ENCODE measurements at places on chromosomes 2 and 18. TPM values are rescaled to one million over a fixed set of nuclear protein-coding genes. Genes with fewer than 3 reads are reported as not detected.
A peak's percentile ranks its signal among the peaks of the same experiment; 100 is the strongest.

GRCh38 chr2:226117510-226118065, 682.0 kb downstream of the IRS1 start:
- no peak for DNase-seq

GRCh38 chr2:24539258-24539657, 48.2 kb downstream of the NCOA1 start:
- no peak for DNase-seq

GRCh38 chr2:148742373-148742772, 97.8 kb downstream of the EPC2 start:
- DNase-seq = no peak

DNA sequence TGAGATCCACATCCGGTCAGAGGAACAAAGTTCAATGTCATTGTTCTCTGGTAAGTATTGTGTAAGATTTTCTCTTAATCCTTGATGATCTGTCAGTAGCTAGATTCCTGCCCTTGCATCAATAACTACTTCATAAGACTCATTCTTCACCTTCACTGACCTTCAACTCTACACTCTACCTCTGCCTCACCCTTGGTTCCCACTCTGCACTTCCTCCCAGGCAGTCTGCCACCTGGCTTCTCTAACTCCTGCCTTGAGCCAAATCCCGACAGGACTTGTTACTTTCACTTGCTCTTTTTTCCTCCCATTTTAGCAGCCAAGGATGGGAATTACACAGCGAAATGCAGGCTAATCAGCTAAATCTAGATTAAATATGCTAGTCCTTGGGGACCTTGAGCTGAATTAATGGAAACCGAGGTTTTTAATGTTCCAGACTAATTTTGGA, 190.7 kb downstream of the DLGAP1 start:
- DNase-seq = peak; percentile 6

GRCh38 chr2:105646774-105647076, 98.0 kb upstream of the NCK2 start:
- DNase-seq = no peak

DNA sequence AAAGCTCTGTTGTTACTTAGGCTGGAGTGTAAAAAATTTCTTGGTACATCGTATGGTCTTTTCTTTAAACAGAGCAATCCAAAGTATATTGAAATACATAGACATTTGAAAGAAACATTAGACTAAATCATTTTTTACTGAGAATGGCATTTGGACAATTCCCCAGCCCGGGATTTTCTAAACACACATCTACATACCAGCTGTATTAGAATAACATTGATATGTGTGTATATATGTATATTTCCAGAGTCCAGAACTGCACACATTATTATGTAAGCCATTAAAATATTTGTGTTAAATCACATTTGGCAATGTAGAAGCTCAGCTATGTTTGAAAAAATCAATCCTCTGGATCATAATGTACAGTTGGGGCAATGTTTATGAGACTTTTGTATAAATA, 1853.6 kb upstream of the LRRTM1 start:
- DNase-seq = peak; percentile 10

GRCh38 chr2:40357667-40358066, 94.2 kb downstream of the SLC8A1 start:
- no peak for DNase-seq

DNA sequence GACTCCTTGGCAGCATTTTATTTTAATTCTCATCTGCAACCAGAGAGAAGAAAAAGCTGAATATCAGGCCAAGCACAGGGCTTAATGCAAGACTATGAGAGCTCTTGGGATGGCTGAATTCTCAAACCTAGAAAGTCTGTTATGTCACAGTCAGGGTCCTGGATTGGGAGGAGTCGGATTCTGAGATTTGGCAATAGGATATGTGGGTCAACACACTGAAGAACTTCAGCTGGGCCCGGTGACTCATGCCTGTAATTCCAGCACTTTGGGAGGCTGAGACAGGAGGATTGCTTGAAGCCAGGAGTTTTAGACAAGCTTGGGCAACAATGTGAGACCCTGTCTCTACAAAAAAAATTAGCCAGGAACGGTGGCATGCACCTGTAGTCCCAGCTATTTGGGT, 102.4 kb downstream of the COL3A1 start:
- DNase-seq = no peak

- no peak for DNase-seq
Observed at GRCh38 chr2:75310876-75311275, 111.6 kb upstream of the TACR1 start.

DNA sequence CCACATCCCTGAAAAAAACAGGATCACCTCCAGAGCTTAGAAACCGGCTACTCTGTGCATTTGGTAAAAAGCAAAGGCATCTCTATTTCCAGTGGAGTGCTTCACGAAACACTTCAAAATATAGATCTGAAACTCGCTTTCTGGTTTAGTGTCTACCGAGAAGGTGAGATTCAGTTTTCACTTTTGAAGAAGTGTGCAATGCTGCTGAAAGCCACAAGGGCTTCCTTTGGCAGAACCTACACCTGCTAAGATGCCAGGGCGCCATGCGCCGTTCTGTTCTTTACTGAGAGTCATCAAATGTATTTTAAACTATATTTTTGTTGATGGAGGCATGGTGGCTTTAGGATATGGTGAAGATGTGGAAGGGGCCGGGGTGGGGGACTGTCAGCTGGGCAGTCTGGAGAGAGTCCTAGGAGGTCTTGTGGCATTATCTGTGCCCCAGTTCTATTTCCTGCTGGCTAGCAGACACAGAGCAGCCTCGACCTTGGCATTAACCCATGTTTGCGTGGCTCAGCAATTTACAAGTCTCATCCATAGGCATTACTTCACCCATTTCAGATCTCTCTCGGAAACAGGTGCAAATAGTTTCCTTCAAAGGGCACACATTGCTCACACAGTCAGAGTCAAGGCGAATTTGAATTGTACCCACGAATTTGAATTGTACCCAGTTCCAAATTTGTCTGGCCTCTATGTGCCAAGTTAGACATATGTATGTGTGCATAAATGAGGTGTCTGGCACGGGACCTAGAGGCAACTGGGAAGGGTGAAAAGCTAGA, 46.7 kb upstream of the KCNF1 start:
- DNase-seq = no peak

DNA sequence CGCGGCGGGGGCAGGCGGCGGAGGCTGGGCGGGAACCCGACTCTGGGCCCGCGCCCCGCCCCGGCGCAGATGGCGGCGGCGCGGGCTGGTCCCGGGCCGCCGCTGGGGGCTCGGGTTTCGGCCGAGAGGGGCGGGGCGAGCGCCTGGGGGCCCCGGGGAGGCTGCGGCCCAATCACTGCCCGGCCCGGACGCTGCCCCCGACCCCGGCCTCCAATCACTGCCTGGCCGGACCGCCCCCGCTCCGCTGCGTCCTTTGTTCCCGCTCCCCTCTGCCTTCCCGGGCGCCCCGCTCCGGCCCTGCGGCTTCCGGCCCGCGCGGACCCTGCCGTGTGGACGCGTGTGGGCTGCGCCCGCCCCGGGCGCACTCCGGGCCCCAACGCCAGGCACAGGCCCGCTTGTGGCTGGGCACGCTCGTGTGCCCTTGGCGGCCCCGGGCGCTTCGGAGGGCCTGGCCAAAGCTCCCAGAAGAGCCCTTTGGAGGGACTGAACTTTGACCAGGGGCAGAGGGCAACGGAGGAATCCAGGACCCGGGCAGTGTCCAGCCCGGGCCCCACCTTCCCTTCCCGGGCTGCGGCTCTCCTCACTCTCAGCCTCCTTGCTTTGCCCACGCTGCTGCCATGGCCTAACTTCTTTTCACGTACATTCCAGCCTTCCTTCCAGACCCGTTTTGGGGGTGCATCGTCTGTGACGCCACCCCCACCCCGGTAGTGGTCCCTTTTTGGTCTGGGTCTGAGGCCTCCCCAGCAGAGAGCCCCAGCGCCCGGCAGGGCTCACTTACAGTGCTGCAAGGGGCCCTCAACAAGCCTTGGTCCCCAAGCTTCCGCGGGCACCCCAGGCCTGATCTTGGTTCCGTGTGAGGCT, 27.1 kb upstream of the PTMA start:
- peak; percentile 92 for DNase-seq

- no peak for DNase-seq
Observed at GRCh38 chr2:239690651-239691631, 290.1 kb upstream of the HDAC4 start.

DNA sequence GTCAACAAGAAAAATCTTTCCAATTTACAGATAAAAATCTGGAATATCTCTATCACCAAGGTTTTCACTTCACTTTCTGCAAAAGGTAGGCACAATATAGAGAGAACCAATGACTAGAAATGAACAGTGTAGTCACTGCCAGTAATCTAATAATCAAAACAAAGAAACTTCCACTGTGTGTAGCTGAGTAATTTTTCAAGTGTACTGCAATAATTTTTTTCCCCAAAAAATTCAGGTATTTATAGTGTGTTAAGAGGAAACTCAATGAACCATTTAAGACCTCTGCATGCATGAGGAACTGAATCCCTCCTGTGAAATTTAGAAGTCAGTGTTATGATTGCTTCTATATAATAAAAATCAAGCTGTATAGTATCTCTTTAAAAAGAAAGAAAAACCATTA, 121.8 kb downstream of the MEMO1 start:
- DNase-seq = no peak

- DNase-seq = no peak
Observed at GRCh38 chr18:9897129-9897528, 11.4 kb downstream of the TXNDC2 start.

- DNase-seq = no peak
Observed at GRCh38 chr2:126797622-126798275, 100.9 kb upstream of the TEX51 start.

DNA sequence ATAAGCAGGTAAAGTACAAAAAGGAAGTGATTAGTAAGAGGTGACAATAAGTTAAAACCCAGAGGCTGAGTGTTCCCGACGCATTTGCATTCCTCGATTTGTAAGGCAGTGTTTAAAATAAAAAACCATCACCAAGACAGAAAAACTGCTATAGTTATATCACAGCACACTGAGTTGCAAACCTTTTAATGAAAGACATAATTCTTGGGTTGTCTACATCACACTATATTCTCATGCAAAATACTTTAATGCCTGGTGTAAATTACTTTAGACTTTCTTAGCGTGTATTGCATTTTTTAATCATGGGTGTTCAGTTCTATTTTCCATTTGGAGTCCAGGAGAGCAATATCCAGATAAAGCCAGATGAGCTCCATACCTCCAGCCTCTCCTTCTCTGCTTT, 458.5 kb downstream of the MTX2 start:
- DNase-seq = no peak

GRCh38 chr2:30106543-30106942, 40.3 kb upstream of the YPEL5 start:
- no peak for DNase-seq

DNA sequence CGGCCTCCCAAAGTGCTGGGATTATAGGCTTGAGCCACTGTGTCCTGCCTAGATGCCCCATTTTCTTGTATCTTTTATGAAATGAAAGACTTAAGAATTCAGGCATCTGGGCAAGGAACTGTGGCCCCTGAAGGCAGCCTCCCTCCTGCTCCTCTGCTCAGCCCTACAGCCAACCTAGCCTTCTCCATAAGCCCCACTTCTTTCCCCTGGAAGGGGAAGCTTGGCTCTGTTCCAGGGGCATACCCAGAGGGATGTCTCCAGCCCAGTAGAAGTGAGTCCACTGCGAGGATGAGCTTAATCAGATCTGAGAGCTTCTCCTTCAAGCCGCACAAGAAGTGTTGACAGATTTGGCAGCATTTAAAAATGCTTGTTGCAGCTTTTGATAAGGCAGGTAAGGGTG, 39.7 kb downstream of the RHOB start:
- no peak for DNase-seq

GRCh38 chr2:139045524-139045923, 265.3 kb upstream of the NXPH2 start:
- DNase-seq = no peak

- DNase-seq = no peak
Observed at GRCh38 chr2:100900156-100900795, 80.3 kb downstream of the NPAS2 start.

GRCh38 chr18:35029103-35029502, 12.1 kb upstream of the MAPRE2 start:
- no peak for DNase-seq

DNA sequence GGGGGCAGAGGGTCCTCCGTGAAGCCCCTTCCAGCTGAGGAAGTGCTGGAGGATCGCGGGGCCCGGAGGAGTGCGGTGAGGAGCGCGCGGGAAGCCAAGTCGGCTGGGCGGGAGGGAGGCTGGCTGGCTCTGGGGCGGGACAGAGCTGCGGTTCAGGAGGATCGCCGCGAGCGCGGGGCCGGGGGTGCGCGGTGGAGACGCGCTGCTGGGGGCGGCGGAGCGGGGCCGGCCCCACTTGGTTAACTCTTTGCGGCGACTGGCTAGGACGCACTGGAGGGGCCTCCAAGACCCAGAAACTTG, 464 bp downstream of the CYBRD1 start:
- DNase-seq = peak; percentile 29

- no peak for DNase-seq
Observed at GRCh38 chr2:191670787-191671186, 7.1 kb upstream of the NABP1 start.

GRCh38 chr2:240045098-240045497, 8.2 kb downstream of the OR6B3 start:
- no peak for DNase-seq

DNA sequence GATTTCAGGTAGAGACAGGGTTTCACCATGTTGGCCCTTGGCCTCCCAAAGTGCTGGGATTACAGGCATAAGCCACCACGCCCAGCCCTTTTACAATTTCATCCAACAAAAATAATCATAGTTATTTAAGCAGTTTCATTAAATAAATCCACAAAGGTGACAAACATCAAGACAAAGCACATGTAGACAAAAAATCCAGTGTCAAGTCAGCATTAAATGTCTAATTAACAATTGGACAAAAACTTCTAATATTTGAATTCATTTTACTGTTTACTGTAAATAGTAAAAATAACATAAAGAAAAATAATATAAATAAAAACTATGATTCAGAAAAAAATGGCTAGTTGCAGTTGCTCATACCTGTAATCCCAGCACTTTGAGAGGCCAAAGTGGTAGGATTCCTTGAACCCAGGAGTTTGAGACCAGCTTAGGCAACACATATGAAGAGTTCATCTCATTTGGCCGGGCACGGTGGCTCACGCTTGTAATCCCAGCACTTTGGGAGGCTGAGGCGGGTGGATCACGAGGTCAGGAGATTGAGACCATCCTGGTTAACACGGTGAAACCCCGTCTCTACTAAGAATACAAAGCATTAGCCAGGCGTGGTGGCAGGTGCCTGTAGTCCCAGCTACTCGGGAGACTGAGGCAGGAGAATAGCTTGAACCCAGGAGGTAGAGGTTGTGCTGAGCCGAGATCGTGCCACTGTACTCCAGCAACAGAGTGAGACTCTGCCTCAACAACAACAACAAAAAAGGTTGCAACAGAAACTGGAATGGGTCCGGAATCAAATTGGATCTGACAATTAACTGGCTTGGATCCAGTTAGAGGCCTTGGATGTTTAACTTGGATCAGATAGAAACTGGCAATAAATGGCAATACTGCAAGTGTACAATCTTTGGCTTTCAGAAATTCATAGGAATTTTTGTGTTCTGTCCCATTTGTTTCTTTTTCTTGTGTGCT, 56.9 kb upstream of the MAT2A start:
- DNase-seq = no peak

GRCh38 chr2:60515721-60516226, 37.7 kb downstream of the BCL11A start:
- DNase-seq = no peak

- peak; percentile 68 for DNase-seq
Observed at GRCh38 chr2:36356990-36357846, 1.6 kb downstream of the CRIM1 start.

- no peak for DNase-seq
Observed at GRCh38 chr2:43541165-43541564, 54.7 kb downstream of the THADA start.

The GAL3ST2 gene
- 0.31 TPM for polyA plus RNA-seq

The DSG3 gene
- polyA plus RNA-seq = not detected

The ASPRV1 gene
- 4.2 TPM for polyA plus RNA-seq

The RBMS1 gene
- 115 TPM for polyA plus RNA-seq

The TNFRSF11A gene
- polyA plus RNA-seq = 3.5 TPM

The RNF152 gene
- polyA plus RNA-seq = 14.4 TPM

The SERPINB10 gene
- polyA plus RNA-seq = 0.28 TPM

The ATP8B1 gene
- polyA plus RNA-seq = 16.4 TPM

The PARD6G gene
- polyA plus RNA-seq = 20.5 TPM

All from left lung (tissue), 14 donors.